Activated CD4-positive, alpha-beta memory T cell treated with anti-CD3 and anti-CD28 coated beads for 36 hours (primary cell): ENCODE measurements at places on chromosomes 16 and 17.
A peak's percentile ranks its signal among the peaks of the same experiment; 100 is the strongest.

GRCh38 chr16:77085981-77086380 is 105.0 kb upstream of the MON1B start:
- H3K27me3 ChIP-seq: peaks cover 2% of the 10 kb centered on the region
- no peaks in the 10 kb centered on the region for H3K36me3 ChIP-seq
- no peak overlapping the region for H3K4me3 ChIP-seq
- no peak overlapping the region for H3K27ac ChIP-seq

DNA sequence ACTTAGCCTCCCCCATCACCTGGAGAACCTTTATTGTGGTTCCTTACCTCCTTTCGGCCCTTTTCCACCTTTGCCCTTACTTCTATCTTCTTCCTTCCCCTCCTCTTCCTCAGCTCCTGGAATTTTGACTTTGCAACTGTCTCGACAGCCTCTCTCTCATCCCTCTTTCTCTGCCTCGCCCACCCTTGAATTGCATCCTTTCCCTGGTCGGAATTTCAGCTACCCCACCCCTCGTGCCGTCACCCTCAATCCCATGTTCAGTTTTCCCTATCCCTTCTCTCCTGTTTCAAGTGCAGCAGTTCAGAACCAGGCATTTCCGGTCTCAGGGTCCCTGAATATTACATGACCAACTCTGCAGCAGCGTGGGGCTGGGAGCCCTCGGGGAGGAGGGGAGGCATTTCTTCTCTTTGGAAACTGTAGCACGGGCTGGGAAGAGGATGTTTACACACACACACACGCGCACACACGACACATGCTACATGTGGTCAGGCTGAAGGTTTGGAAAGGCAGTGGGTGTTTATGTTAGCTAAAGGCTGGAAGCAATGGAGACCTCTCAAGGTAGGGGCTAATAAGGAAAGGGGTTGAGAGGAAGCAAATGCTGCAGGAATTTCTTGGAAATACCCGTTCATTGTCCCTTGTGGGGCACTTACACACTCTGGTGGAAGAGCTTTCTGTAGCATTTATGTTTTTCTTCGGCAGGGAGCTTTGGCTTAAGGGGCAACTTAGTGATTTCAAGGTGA is 971 bp downstream of the MINK1 start:
- H3K4me3 ChIP-seq: peak overlapping the region; percentile 88
- H3K27ac ChIP-seq: peak overlapping the region; percentile 58
- H3K4me1 ChIP-seq: peaks cover 31% of the 10 kb centered on the region
- H3K27me3 ChIP-seq: no peaks in the 10 kb centered on the region

GRCh38 chr17:76844846-76845245 is 23.4 kb upstream of the MGAT5B start:
- peaks cover 5% of the 10 kb centered on the region for H3K4me1 ChIP-seq
- no peak overlapping the region for H3K4me3 ChIP-seq
- DNase-seq: no peak
- no peak overlapping the region for H3K27ac ChIP-seq

DNA sequence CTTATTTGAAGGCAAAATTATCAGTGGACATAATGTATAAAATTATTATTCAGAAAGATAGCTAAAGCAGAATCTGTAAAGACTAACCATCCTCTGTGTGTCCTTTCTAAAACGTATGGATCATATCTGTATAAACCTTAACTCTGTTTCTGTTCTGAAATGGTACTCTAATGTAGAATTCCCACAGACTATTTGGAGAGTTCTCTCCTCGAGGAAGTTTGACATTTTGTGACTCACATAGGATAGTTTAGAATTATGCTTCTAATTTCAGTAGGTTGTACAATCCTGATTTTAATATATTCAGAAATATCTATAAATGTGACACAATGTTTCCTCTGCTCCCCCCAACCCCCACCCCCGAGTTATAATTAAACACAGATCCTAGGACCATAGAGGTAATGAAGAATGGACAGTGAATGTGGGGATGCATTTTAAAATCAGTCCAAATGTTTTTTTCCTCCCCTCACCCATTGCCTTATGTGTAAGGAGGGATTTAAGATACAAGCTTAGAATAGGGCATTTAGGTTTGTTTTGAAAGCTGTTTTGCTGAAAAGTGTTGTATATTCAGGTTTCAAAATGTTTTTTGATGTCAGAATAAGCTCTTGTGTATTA is 66.8 kb downstream of the BCAS3 start:
- no peak overlapping the region for H3K4me3 ChIP-seq
- H3K27ac ChIP-seq: no peak overlapping the region
- H3K27me3 ChIP-seq: no peaks in the 10 kb centered on the region
- no peak for DNase-seq

- no peak overlapping the region for H3K27ac ChIP-seq
- DNase-seq: no peak
- H3K4me3 ChIP-seq: no peak overlapping the region
- H3K4me1 ChIP-seq: no peaks in the 10 kb centered on the region
Measured at GRCh38 chr16:5108505-5109158, 11.0 kb upstream of the EEF2KMT start.

GRCh38 chr16:26177438-26177837 is 485.7 kb downstream of the HS3ST4 start:
- peaks cover 1% of the 10 kb centered on the region for H3K27me3 ChIP-seq

DNA sequence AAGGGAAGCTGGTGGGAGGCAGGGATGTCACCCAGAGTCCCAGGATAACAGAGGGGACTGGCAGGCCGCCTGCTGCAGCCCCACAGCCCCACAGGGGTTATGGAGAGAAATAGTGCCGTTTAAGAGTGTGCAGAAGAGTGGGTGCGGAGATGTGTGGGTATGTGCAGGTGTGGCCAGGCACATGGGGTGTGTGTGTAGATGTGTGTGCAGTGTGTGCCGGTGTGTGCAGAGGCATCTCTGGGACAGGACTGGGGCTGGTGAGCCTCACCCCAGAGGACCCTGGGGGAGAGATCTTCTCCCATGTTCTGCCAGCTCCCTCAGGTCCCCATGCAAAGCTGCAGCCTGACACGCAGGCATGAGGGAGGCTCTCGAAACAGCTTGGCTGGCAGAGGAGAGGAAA is 157.4 kb downstream of the RBFOX3 start:
- no peaks in the 10 kb centered on the region for H3K36me3 ChIP-seq
- no peak overlapping the region for H3K4me3 ChIP-seq
- H3K27me3 ChIP-seq: peaks cover 7% of the 10 kb centered on the region
- no peak for DNase-seq
- no peak overlapping the region for H3K27ac ChIP-seq

DNA sequence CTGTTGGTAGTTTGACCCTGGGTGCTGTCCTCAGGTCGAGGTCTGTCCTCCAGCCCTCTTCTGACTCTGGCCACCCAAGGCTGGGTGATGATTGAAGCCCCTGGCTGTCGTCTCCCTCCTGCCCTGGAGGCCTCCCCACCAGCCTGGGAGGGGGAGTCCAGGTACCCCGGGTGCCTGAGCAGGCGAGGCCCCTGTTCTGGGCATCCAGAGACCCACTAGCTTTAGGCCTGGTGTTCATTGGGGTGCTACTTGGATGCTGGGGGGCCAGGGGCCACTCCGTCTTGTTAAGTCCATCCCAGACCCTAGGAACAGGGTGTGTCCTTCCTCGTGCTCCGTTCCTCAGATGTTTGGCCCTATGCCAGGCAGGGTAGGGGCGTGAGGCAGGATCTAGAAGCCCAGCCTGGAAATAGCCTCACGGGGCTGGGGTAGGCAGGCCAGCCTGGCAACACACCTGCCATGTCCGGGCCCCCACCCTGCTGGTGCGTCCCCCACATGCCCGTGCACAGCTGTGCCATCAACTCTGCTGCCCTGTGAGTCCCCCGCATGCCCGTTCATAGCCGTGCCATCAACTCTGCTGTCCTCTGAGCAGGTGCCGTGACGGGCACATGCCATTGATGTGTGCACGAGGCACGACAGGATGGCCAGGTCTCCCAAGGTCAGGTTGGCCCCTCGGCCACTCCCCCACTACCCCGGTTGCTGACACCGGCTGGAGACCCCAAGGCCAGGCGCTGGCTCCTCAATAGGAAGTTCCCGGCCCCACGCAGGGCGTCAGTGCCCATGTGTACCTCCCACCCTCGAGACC is 36.9 kb downstream of the GINS2 start:
- H3K27ac ChIP-seq: no peak overlapping the region
- peaks cover 5% of the 10 kb centered on the region for H3K4me1 ChIP-seq
- peaks cover 6% of the 10 kb centered on the region for H3K36me3 ChIP-seq
- H3K27me3 ChIP-seq: no peaks in the 10 kb centered on the region

DNA sequence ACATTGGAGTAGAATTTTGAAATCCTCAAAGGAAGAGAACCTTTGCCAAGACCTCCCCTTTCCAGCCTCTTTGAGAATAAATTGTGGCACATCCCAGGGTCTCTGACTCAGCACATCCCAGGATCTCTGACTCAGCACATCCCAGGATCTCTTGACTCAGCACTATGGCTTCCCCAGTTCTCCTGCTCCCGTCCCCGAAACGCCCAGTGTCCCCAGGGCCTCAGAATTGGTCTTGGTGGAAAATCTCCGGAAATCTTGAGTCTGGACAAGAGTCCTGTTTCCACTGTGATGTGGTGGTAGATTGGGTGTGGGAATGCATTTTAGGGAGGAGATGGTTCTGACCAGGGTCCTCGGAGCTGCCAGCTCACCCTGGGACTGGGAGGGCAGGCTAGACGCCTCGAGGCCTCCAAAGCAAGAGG is 19.2 kb downstream of the PLXDC1 start:
- no peaks in the 10 kb centered on the region for H3K27me3 ChIP-seq
- no peak for DNase-seq
- no peak overlapping the region for H3K4me3 ChIP-seq
- no peak overlapping the region for H3K27ac ChIP-seq
- H3K4me1 ChIP-seq: no peaks in the 10 kb centered on the region

GRCh38 chr16:26963109-26963508 is 103.6 kb upstream of the C16orf82 start:
- no peak overlapping the region for H3K27ac ChIP-seq
- H3K27me3 ChIP-seq: peaks cover 11% of the 10 kb centered on the region
- no peaks in the 10 kb centered on the region for H3K4me1 ChIP-seq
- H3K36me3 ChIP-seq: no peaks in the 10 kb centered on the region
- no peak overlapping the region for H3K4me3 ChIP-seq
- peak; percentile 42 for DNase-seq

- no peaks in the 10 kb centered on the region for H3K27me3 ChIP-seq
- no peak overlapping the region for H3K27ac ChIP-seq
- H3K36me3 ChIP-seq: peaks cover 2% of the 10 kb centered on the region
- H3K4me3 ChIP-seq: no peak overlapping the region
Measured at GRCh38 chr16:46785076-46785845, 37.1 kb upstream of the MYLK3 start.

DNA sequence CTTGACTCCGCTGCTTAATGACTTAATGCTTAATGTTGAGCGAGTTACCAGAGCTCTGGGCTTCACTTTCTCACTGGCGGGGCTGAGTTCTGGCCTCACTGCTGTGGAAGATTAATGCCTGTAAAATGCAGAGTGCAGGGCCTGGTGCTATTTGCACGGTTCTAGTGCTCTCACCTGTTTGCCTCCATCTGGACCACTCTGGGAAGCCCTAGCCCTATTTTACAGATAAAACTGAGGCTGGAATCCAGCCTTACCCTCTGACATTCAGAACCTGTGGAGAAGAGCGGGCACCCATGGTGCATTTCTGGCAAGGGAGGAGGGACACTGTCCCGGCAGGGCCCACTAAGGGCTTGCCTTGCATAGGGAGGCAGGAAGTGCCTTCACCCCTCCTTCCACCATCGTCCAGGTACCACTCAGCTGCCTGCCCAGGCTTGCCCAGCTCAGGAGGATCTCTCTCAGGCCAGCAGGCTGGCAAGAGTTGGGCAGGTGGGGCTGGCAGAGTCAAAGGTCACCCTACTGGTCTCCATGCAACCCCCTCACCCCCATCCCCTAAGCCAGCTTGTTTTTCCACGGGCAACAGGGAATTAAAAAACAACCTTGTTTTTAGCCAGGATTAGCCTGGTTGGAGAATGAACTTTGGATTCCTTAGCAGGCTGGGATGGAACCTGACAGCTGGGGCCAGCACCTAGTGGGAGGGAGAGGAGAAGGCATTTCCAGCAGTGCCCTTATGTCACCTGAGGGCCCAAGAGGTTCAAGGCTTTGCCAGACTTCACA is 4.1 kb upstream of the UBALD1 start:
- no peaks in the 10 kb centered on the region for H3K27me3 ChIP-seq
- no peak overlapping the region for H3K27ac ChIP-seq
- no peak overlapping the region for H3K4me3 ChIP-seq
- H3K36me3 ChIP-seq: no peaks in the 10 kb centered on the region

DNA sequence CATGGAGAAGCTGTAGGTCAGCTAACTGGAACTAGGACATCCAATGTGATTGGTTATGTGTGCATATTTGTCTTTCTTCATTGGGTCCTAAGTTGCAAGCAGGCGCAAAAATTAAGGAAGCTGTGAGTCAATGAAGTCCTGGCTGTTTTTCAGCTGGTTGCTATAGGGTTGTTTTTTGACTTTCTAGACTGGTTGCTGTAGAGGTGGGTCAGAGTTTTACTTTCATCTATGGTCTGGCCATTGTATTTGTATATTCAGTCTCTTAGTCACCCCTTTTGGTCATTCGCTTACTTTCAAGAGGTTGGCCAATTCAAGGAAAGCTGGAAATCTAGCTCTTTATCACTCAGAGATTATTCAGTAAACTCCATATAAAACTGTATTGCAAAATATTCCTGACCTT is 62.0 kb upstream of the AMZ2 start:
- no peak overlapping the region for H3K27ac ChIP-seq
- no peaks in the 10 kb centered on the region for H3K27me3 ChIP-seq
- H3K36me3 ChIP-seq: no peaks in the 10 kb centered on the region
- no peak for DNase-seq
